ENCODE measurements at places on chromosomes 1 and 21. TPM values are rescaled to one million over a fixed set of nuclear protein-coding genes. Genes with fewer than 3 reads are reported as not detected.

MCOLN3 gene
- polyA plus RNA-seq, result not detected

- no peak for DNase-seq
Measured at GRCh38 chr1:4085546-4085945, 185.5 kb upstream of the C1orf174 start.

GRCh38 chr1:42211224-42211623, 46.7 kb upstream of the GUCA2A start:
- DNase-seq, result peak; percentile 69

DNA sequence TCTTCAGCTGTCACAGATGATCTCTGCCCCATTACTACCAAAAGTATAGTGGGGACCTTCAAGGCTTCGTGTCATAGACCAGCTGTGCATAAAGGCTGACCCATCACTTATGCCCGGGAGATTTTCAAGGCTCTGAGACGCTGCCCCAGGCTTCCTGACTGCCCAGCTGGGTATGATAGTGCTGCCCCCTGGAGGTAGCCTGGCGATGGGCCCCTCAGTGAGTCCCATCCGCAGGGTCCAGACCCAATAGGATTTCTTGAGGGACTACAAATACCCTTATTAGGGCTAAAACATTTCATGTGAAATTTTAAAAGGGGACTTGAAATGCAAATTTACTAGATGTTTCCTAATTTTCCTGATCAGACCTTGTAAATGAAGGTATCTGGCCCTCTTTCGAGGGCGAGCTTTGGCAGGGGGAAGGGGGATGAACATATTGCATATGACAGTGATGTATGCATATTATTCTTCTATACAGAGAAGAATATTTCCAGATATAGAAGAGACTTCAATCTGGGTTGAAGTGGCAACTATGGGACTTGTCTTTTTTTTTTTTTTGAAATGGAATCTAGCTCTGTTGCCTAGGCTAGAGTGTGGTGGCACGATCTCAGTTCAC, 11.7 kb upstream of the FCMR start:
- DNase-seq, result no peak

GRCh38 chr1:213051881-213052202, 801 bp downstream of the RPS6KC1 start:
- no peak for DNase-seq

GRCh38 chr1:33649759-33650158, 177.3 kb downstream of the ZSCAN20 start:
- DNase-seq, result no peak

- DNase-seq, result no peak
Measured at GRCh38 chr21:14995226-14995625, 69.6 kb downstream of the NRIP1 start.

Measured in IMR-90 (cell line).